HS-5 (cell line): ENCODE measurements at places on chromosomes 16 and 17.

DNA sequence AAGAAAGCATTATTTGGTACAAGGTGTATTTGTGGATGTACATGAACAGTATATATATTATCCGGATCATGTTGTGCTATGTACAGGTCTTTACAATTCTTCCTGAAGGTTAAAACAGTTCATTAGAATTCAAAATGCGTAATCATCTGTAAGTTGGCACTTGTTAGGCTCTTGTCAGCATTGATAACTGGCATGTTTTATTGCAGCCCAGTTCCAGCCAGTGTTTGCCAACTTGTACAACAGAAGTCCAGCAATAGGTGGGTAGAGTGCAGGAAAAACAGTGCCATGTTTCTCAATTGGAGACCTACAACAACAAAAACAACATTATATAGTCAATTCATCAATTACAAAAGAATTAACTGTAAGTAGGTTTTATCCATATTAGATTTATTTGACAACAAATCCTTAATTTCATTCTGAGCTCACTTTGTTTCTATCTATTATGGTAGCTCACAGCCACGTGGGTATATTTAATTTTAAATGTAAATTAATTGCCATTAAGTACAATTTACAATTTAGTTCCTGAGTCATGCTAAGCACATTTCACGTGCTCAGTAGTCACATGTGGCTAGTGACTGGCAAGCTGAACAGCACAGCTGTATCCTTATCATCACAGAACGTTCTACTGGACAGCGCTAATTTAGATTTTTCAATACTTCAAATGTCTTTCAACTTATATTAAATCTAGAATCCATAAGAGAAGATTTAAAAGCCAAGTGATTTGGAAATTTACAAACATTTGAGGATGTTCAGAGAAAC, 8.6 kb upstream of the ANKFY1 start:
- no peak for DNase-seq

GRCh38 chr16:2370721-2371120, 30.2 kb upstream of the ABCA3 start:
- no peak for DNase-seq

DNA sequence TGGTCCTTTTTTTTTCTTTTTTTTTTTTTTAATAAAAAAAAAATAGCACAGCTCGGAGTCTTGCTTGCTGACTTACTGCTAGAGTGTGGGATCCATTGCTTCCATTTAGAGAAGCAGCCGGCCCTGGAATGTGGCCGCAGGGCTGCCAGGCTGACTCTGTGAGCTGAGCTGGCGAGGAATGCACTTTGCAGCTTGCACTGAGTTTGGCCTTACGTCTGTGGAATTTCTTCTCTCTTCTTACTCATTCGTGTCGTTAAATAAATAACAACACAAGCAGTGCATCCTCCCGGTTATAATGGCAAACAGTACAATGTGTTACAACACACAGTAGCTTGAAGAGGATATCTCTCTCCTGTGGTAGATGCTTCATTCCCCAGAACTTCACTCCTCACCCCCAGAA, 69.2 kb downstream of the PRKCB start:
- DNase-seq, result peak; percentile 0

GRCh38 chr17:30421592-30421991, 42.9 kb downstream of the CPD start:
- no peak for DNase-seq

- no peak for DNase-seq
These were observed 2.7 kb downstream of the ZFPM1 start for GRCh38 chr16:88455610-88456355.

- no peak for DNase-seq
These were observed 25.8 kb downstream of the LLGL2 start for GRCh38 chr17:75551266-75551665.

GRCh38 chr16:54284319-54284930, 2.2 kb downstream of the IRX3 start:
- DNase-seq, result no peak

DNA sequence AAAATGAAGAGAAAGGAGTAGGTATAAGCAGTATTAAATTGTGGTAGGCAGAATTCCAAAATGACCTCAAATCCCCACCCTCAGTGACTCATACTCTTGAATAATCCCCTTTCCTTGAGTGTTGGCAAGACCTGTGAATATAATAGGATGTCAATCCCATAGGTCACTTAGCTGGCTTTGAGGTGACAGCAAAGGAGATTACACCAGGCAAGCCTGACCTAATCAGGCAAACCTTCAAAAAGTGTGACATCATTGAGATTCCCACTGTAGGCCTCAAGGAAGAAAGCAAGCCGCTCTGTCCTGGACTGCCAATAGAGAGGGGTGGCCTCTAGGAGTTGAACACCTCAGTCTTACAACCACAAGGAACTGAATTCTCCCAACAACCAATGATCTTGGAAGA, 535.2 kb downstream of the RBFOX1 start:
- no peak for DNase-seq

GRCh38 chr16:74611721-74612120, 4.8 kb upstream of the GLG1 start:
- no peak for DNase-seq

- no peak for DNase-seq
These were observed 7.3 kb upstream of the IL34 start for GRCh38 chr16:70638814-70639792.

DNA sequence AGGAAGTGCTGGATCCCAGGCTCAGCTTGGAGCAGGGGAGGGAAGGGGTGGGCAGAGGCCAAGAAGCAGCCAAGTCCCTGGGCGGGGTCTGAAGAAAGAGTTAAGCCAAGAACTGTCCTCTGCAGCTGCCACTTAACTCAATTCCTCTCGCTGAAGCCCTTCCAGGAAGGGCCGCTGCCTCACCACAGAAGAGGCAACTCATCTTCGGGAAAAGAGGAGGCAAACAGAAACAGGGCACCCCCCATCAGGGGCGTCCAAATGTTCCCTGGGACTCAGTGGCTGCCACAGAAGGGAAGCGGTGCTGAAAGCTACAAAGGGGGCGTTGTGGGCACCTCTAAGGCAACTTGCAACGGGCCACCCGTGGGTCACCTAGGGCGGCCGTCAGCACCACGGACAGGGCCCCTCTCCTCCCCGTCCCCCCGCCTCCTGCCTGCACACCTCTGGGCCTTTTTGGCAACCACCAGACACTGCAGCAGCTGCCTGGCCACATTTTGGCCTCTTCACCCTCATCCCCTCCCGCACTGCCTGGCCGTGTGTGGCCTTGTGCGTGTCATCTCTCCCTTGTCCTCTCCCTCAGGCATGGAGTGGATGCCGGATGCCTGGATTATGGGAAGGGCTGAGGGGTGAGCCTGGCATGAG, 2.5 kb downstream of the TLCD3B start:
- no peak for DNase-seq

DNA sequence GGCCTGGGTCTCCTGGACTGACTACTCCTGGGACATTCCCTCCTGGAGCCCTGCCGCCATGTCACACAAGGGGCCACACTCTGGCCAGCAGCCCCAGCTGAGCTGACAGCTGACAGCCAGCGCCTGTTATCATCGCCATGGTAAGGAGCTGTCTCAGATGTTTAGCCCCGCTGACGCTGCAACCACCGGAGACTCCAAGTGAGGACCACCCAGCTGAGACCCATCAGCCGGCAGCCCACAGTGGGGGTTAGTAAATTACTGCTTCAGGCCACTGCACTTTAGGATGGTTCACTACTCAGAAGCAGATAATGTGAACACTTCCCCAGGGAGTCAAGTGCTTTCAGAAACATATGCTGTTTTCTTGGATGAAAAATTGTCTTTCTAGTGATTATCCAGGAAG, 14.6 kb upstream of the SPHK1 start:
- no peak for DNase-seq

DNA sequence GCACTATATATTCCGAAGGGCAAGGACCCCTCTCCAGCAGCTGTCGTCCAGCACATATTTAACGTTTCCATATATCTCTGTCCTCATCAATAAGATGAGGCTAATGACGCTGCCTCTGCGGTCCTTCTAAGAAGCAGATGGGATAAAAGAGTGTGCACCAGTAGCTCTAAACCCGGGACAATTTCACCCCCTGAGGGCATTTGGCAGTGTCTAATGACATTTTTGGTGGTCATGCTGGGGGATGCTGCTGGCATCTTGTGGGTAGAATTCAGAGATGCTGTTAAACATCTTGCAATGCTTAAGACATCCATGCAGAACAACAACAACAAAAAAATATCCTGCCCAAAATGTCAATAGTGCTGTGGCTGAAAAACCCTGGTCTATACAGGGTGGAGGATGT, 372.9 kb downstream of the CDH13 start:
- no peak for DNase-seq

DNA sequence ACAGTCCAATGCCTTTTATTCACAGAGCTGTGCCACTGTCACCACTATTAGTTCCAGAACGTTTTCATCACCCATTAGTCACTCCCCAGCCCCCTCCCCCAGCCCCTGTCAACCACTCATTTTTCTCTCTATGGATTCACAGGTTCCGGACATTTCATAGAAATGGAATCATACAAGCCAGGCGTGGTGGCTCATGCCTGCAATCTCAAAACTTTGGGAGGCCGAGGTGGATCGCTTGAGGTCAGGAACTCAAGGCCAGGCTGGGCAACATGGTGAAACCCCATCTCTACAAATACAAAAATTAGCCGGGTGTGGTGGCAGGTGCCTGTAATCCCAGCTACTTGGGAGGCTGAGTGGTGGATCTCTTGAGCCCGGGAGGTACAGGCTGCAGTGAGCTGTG, 759 bp upstream of the PAM16 start:
- no peak for DNase-seq

- DNase-seq, result no peak
These were observed 126.1 kb downstream of the HS3ST4 start for GRCh38 chr16:25817876-25818275.

DNA sequence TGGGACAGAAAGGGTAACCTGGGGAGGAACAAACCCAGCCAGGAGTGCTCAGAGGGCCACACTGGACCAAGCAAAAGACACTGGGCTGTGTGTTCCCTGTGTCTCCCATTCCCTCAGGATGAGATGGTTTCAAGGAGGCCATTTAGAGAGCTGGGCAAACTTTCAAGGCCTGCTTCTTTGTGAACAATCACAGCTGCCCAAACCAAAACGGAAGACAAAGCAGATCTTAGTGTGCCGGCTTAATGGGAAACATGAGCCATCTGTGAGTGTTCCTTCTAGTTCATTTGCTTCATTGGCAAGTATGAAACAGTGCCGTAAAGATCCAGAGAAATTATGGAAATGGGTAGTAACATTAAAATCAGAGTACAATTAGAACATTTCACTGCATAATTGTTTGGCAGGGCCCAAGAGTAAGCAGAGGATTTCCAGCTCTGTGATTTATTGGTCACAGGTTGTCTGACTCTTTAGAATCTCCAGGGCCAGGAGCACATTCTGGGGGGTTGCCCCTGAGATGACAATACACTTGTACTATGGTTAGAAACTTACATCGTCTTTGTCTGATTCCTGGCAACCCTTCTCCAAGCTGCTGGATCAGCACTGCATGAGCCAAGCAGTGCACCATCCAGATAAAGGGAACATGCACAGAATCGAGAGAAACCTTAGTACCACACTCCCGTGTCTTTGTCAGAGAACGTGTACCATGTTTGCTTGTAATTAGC, 412.1 kb downstream of the RBFOX1 start:
- no peak for DNase-seq

DNA sequence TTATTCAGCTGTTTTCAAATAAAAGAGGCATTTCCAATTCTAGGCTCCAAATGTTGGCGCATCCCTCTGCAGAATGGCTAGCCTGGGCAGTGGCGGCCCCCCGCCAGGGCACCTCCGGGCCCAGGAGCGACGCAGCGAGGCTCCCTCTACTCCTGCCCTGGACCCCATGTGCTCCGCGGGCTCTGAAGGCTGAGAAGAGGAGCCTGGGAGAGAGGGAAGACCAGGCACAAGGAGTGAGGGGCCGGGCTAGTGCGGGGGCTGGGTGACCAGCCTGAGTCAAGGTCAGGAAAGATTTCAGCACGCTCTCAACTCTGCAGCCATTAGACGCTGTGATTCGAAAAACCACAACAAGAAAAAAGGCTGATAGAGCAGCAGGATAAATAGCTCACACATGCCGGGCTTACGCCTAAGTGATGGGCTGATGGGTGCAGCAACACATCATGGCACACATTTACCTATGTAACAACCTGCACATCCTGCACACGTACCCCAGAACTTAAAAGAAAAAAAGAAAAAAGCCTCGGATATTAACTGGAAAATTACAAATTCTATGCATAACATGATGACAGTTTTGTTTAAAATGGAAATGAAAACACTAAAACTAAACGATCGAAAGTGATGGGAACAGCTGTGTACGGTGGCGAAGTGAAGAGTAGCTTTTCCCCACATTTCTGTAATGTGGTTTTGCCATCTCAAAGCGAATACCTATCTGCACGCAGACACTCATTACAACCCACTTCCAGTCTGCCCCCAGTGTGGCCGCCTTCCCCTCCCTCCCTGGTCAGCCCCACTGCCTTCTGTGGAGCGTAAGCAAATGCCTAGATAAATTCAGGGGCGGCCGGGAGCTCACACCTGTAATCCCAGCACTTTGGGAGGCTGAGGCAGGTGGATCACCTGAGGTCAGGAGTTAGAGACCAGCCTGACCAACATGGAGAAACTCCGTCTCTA, 44.4 kb downstream of the MAP1LC3B start:
- DNase-seq, result no peak

DNA sequence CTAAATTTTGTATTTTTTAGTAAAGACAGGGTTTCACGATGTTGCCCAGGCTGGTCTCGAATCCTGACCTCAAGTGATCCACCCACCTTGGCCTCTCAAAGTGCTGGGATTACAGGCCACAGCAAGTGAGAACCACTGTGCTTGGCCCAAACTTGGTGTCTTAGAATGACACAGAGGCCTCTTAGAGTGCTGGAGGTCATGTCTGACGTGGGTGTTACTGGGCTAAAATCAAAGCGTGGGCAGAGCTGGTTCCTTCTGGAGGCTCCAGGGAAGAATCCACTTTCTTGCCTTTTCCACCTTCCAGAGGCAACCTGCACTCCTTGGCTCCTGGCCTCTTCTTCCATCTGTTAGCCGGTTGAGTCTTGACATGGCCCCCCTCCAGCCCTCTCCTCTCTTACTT, 53.8 kb downstream of the IRF8 start:
- DNase-seq, result no peak

- no peak for DNase-seq
These were observed 170.3 kb upstream of the RPH3AL start for GRCh38 chr17:522919-523318.

GRCh38 chr16:84150926-84151325, 5.8 kb downstream of the DNAAF1 start:
- no peak for DNase-seq

- DNase-seq, result no peak
These were observed 13.6 kb downstream of the FTO start for GRCh38 chr16:53717577-53717976.

DNA sequence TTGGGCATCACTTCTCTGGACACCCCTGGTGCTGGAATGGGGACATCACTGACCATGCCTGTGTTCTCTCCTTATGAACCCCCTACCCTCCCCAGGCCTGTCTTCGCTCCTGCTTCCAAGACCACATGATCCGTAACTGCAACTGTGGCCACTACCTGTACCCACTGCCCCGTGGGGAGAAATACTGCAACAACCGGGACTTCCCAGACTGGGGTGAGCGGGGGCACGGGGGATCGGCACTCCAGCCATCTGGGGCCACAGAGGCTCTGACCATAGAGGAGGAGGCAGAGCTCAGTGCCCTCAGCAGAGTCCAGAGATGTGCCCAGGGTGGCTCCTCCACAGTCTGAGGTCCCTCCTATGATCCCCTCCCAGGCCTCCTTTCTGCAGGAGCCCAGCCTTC, 73.5 kb downstream of the SCNN1B start:
- DNase-seq, result no peak

GRCh38 chr17:81154961-81155360, 10.3 kb upstream of the PVALEF start:
- no peak for DNase-seq
